NCI-H187 treated with DMSO at 0.1 percent for 48 hours (cell line): ENCODE measurements at places on chromosomes 3 and 15.

GRCh38 chr15:91965501-91966193 is 112.1 kb downstream of the SLCO3A1 start:
- no peak for DNase-seq

DNA sequence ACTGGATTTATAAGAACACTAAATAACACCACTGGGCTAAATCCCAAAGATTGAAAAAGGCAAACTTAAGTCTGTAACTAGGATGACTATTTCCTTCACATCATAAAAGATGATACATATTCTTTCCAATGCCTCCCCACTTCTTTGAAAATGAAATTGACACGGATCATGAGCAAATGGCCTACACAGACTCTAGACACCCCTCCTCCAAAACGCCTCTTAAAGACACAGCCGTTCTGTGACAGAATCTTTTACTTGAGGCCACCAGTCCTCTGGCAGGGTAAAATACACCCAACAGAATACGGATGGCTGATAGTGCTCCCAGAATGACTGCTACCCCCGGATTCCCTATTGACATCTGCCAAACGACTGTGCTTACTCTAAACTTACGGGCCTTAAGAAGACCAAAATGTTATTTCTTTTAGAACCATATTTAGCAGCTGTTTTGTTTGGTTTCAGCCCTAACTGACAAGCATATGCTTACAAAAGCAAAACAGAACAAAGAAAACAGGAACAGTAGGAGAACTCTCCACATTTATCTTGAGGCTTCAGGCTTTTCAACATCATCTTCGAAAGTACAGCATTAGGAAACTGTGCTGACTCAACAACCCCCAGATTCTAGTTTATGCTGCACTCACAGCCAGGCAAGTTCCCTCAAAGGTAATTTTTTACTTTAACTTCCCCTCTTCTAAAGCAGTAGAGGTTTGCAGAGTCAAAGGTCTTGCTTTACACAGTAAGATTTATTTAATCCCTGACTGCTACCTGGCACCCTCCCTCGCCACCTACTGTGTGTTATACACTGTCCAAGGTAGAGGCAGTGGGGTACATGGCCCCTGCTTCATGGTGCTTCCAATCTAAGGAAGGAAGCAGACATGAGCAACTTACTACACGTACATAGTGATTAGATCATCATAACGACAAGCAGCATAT is 84.3 kb downstream of the TNIK start:
- no peak for DNase-seq

DNA sequence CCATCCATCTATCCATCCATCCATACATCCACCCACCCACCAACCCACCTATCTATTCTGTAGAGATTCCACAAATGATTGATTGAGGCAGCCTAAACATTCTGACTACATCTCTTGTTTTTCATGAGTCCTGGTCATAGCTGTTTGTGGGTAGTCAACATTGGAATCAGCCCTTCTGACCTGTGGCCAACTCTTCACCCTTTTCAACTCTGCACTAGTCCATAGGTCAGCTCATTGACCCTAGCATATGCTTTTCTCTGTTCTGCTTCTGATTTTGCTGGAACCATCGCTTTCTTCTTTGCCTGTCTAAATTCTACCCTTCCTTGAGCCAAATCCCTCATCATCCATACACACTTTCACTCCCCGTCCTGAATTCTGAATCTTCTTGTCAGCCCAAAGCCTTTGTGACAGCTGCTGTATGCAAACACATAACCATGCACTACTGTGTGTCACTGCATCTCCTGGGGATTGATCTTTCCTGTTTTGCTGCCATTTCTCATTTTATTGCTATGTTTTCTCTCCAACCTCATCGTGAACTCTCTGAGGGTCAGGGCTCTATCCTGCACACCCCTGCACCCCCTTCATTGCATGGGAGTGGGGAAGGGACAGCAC is 16.8 kb upstream of the KCTD6 start:
- DNase-seq = no peak

GRCh38 chr3:125165948-125166553 is 46.5 kb downstream of the SLC12A8 start:
- DNase-seq = no peak

DNA sequence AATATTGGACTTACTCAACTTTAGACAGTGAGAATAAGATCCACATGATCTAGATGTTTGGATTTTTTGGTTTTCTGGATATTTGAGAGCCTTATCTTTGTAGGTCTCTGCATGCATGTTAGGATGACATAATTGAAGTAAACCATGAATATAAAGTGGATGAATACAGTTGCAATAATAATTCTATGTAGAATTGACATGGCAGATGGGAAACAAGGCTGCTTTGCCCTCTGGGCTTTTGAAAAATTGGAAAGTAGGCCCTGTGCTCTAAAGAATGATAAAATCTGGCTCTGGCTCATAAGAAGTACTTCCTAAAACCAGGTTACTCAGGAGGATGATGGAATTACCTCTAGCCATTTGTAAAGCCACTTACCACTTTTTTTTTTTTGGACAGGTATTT is 86.9 kb downstream of the ZNF609 start:
- DNase-seq = no peak

DNA sequence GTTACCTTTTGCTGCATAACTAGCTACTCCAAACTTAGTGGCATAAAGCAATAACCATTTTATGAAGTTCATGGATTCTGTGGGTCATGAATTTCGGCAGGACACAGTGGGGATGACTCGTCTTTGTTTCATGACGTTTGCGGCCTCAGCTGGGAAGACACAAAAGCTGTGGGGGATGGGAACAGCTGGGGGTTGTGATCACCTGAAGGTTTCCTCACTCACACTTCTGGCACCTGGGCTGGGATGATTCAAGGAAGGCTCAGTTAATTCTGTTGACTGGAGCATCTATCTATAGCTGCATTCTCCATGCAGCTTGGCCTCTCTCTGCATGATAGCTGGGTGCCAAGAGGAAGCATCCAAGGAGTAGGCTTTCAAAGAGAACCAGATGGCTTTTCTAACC is 332.8 kb downstream of the ULK4 start:
- DNase-seq = no peak

DNA sequence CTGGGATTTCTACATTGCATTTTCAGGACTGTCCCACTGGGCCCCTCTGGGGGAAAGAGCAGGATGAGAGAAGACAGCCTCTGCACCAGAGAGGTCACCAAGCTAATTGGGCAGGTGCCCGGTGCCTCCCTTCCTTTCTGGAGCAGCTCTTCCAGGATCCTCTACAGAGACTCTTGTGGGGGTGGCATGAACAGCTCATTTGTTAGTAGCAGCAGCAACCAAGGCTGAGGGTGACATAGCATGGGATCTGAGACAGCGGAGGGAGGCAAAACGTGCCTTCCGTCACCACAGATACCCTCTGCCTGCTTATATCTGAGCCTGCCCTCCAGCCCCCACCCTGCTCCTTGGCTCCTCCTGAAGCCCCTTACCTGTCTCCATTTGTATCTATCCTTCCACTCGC is 83.1 kb upstream of the OXTR start:
- no peak for DNase-seq

GRCh38 chr3:18751514-18751913 is 326.4 kb upstream of the SATB1 start:
- DNase-seq = no peak

DNA sequence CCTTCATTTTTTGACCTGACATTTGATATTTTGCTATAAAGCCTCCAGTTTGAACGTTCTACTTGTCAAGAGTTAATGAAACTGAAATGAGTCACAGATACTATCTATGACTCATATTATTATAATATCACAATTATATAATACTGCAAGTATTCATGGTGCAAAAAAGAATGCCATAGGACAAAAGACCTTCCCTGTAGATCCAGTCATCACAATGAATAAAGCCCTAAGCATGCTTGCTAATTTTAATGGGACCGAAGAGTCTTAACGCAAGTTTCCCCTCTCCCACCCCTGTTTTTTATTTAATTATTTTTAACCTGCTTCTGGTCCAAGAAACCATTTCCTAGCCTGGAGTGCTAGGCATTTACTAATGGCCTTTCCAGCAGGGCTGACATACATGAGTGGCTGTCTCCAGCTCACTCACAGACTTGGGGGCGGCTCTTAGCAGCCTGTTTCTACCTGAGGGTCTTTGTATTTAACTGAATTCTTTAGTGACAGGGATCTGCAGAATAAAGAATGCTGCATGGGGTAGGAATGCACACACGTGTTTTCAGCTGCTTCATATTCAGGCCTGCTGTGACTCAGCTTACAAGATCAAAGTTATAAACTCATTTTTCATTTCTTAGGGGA is 61.2 kb downstream of the THBS1 start:
- DNase-seq = no peak

DNA sequence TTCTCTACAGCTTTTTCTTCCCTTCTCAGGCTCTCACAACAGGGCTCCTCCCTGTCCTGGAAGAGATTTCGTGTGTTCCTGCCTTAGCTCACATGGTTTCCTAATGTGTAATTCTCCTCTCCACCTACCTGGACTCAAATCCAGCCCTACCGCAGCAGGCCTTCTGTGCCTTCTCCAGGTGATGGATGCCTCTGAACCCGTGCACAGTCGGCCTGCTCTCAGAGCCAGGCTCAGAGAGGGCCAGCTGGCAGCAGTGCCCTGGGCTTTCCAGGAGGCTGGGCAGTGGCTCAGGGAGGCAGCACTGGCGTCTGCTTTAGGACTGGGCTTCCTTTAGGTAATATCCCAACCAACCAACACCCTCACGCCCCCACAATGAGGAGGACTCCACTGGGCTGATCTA is 123.2 kb upstream of the TMC3 start:
- no peak for DNase-seq

DNA sequence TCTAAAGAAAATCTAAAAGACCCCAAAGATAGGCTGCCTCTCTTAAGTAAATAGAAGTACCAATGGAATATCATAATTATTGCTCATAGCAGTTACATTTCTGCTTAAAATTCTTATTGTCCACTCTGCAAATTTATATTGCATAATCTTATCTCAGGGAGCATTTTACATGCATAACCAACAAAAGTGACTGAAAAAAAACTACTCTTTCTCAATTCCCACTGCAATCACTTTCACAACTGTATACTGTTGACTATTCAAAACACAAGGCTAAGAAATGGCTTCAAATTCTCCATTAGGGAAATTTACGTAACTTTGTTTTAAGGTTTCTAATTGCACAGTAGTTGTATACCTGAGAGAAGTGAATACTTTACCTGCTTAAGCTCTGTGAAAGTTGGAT is 56.3 kb downstream of the HMG20A start:
- DNase-seq = no peak

DNA sequence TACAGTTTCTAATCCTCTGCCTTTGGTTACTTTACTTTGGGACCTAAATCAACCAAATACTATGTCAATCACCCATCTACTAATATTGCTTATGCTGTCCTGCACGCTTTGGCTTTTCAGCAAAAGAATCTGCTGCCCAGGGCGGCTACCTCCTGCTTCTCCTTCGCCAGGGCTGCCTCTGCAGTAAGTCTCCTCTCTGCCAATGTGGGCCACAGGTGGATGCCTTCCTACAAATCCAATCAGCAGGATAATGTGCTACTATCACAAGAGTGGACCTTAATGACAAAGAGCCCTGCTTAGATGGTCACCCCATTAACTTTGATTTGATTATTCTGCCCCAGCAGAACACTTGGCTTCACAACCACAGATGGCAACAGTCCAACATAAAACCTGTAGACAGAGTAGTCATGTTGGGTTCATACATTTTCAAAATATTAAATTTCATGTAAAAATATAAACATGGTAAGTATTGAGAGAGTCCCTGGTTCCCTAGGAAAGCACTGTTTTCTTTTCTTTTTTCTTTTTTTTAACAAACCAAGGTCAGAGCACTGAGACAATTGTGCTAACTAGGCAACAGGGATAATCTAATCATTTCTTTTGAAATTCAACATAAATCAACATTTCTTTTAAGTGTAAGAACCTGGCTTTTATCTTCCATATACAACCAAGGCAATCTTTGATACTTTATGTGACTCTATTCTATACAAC is 298.3 kb downstream of the ZBTB20 start:
- DNase-seq = no peak

- DNase-seq = no peak
Measured at GRCh38 chr15:34248190-34248589, 23.4 kb downstream of the EMC4 start.

DNA sequence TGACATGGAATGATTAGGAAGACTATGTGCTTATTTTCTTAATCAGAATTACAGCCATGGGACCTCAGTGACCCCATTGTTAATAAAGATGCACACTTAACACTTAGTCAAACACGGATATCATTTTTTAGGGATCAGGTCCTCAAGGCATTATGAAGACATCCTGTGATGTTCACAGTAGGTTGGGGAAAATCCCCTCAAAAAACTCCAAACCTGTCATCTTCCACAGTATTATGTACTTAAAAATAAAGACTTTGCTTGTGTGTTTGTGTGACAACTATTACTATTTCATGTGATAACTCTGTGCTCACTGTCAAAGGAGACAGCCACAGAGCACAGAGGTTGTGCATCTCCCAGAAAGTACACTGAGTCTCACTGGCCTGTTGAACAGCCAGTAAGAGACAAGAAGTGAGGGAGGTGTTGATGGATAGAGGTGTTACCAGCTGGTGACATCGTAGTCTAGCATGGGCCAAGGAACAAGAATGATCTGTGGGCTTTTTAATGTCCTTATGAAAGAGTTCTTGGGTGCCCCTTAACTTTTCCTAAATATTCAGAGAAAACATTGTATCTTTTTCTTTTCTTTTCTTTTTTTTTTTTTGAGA is 18.0 kb downstream of the CHST2 start:
- no peak for DNase-seq

DNA sequence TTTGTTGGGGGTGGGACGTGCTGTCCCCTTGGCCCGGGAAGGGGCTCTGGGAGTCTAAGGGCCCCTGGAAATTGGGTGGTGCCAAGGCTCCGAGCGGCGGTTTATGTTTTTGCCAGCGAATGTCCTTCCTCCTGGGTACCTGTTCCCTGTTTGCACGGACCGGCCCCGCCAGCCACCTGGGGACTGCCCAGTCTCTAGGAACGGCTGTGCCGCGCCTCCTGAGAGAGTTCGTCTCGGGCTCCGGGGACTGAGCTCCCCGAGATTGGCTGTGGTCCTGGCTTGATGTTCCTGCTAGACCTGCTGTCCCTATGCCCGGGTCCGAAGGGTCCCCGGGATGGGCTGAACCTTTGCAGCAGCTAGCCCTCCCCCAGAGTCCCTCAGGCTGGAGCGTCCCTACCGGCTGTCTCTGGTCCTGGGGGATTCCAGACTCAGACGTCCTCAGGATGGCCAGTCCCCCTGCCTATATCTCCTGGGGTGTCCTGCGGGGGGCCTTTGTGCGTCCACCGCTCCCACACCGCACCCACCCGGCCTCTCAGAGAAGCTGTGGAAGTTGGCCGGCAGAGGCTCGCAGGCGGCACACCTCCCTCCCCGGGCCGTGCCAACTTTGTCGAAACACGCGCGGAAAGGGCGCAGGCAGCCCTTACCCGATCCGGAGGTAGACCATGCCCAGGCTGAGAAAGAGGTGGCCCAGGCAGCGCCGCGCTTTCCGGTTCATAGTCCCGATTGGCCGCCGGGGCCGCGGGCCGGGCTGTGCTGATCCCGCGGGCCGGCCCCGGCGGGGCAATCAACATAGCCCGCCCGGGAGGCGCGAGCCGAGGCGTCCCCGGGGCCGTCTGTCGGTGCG is 547 bp downstream of the WNT7A start:
- no peak for DNase-seq

GRCh38 chr3:136186344-136186743 is 9.8 kb downstream of the MSL2 start:
- no peak for DNase-seq

- no peak for DNase-seq
Measured at GRCh38 chr15:83102346-83102745, 5.1 kb upstream of the TM6SF1 start.

GRCh38 chr15:67782691-67782991 is 42.7 kb upstream of the SKOR1 start:
- DNase-seq = no peak
